Activated CD4-positive, alpha-beta T cell treated with anti-CD3 and anti-CD28 coated beads, Interleukin-2, Interleukin-4, amounts not matched to agents 100 ng/mL and 50 ng/mL, durations not matched to agents 16 hours and 8 hours (primary cell): ENCODE measurements at places on chromosomes 4 and X.

DNA sequence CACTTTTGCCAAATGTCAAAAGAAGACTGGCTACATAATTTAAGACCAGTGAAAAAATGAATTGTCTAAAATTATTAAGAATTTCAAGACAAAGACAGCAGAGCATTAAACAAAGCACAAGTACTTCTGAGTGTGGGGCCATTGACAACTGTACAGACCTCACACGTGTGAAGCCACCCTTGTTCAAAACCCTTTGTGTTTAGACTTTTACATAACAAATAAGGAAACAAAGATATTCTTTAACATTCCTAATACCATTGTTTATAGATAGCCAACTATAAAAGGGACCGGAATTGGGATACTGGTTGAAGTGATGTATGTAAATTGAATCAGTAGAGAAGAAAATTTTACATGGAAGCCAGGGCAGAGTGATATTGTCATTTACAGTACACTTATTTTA lies 624.2 kb downstream of the PCDH18 start:
- DNase-seq: no peak

GRCh38 chrX:40349251-40349650 lies 231.5 kb upstream of the ATP6AP2 start:
- DNase-seq: no peak

GRCh38 chrX:145292218-145292617 lies 44.9 kb downstream of the SPANXN1 start:
- DNase-seq: peak; percentile 59

DNA sequence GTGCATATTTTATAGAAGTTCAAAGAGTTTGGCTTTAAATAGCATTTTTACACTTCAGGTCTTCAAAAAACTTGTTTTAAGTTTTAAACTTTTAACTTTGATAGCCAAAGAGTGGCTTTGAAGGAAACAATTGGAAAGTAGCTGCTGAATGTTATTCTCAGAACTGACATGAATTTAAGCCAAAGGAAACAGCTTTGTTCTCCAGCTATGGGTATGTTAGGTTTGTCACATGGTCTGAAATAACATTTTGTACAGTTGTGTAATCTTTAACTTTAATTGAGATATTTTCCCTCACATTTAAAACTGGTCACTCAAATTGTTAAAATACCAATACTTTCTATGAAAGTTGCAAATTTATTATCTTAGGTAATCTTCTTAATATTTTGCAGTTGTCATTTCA lies 564.7 kb downstream of the IL15 start:
- DNase-seq: no peak
